ENCODE measurements at places on chromosomes 12 and 14.

DNA sequence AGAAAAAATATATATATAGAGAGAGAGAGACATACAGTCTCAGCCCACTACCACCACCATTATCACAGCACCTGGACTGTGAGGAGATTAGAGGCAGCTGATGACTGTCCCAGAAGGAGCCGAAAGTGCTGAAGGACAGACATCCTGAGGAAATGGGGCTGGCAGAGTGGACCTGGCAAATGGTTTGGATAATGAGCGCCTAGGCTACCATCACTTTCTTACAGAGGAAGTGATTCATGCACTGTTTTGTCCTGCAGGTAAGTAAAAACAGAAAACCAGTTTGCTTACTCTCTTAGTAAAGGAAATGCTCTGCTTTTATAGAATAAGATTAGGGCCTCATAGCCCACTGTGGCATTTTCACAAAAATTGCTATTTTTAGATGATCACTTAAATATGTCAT lies 28.6 kb upstream of the DNM1L start:
- no peak for DNase-seq

DNA sequence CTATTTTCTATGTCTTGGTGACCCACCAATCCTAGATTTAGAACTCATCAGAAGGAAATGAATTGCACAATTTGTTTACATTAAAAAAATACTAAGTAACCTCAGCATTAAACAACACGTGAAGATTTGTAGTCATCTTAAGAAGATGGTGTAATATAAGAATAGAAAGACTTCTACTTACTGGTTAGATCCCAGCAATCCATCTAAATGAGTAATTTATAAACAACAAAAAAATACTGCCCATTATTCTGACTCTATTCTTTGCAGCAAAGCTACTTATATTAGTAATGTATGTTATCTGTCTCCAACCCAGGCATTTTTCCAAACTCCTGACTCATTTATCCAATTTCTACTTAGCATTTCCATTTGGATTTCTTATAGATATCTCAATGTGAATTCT lies 67.8 kb downstream of the CD163L1 start:
- DNase-seq: no peak

DNA sequence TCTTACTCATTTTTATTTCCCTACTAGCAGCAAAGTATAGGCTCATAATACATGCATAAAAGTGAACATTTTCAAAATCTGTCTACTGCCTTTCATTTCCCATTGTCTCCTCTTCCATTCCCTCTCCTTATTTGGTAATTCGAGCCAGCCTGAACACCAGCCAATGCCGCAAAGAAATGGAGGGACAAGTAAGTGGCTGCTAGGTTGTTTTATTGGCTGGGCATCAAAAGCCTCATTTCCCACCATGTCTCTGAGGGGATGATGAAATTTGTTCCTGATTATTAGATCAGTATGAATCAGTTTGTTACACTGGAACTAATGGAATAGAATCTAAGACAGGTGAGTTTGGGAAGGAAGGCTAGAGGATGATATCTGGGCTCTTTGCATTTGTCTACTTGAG lies 143.5 kb downstream of the KCNA5 start:
- DNase-seq: no peak

DNA sequence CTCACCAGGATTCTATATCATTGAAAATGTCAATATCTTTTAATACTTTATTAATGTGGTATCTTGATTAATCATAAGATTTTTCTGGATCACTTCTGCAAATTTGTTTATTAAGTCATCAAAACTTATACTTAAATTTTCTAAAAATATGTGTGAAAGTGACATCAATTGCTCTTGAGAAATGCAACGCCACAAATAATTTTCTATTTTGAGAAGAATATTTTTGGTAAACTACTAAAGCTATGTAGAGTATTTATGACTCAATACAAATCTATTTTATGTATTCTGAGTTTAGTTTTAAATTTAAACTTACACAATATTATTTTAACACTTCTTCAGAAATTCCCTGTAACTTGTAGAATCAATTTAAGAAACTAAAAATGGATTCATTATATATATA lies 263.3 kb downstream of the RASSF9 start:
- DNase-seq: no peak

DNA sequence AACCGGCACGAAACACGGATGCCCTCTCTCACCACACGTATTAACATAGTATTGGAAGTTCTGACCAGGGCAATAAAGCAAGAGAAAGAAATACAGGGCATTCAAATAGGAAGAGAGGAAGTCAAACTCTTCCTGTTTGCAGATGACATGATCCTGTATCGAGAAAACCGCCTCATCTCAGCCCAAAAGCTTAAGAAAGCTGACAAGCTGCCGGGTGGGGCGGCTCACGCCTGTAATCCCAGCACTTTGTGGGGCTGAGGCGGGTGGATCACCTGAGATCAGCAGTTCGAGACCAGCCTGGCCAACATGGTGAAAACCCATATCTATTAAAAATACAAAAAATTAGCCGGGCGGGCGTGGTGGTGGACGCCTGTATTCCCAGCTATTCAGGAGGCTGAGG lies 17.7 kb downstream of the OR6S1 start:
- no peak for DNase-seq

- DNase-seq: no peak
These were observed 5.2 kb downstream of the MPHOSPH9 start for GRCh38 chr12:123227581-123228258.

- DNase-seq: no peak
These were observed 39.1 kb upstream of the STAB2 start for GRCh38 chr12:103547929-103548328.

DNA sequence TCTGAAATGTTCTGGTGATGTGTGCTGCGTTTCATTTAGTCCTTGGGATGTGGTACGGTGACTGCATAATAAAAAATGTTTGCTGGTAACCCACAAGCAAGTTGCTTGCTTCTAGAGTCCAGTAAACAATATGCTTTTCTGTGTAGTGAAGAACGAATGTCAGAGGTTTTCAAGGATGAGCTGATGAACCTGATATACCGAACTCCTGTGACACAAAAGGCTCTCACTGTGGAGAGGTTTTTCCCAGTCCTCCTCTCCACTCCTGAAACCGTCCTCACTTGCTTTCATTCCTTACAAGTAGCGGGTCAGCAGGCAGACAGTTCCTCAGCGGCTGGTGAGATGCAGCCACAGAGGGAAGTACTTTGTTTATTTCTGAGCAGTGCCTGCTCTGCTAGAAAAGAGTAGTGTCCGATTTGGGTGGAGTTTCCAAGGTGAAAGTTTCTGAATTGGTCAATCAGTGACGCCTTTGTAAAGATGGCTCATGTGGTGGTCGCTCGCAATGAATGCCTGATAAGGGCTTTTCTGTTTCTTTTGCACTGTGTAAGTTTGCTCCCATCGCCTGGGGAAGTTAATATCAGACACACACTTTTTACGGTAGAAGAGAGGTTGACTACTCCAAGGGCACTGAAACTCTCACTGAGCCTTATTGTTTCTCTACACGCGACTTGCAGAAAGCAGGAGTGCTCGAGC lies 3.0 kb downstream of the ETV6 start:
- peak; percentile 35 for DNase-seq

- no peak for DNase-seq
These were observed 15.2 kb downstream of the RASSF3 start for GRCh38 chr12:64625243-64626077.

- DNase-seq: peak; percentile 72
These were observed 37.0 kb downstream of the ZFHX2 start for GRCh38 chr14:23514644-23514957.

DNA sequence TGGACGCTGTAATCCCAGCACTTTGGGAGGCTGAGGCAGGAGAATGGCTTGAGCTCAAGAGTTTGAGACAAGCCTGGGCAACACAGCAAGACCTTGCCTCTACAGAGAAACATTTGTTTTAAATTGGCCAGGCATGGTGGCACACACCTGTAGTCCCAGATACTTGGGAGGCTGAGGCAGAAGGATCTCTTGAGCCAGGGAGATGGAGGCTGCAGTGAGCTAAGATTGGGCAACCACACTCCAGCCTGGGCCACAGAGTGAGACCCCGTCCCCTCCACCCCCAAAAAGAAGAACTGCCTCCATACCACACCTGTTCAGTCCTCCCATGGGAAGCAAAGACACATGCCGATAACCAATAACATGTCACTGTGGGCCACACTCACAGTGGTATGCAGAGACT lies 19.2 kb downstream of the CCDC85C start:
- DNase-seq: no peak

DNA sequence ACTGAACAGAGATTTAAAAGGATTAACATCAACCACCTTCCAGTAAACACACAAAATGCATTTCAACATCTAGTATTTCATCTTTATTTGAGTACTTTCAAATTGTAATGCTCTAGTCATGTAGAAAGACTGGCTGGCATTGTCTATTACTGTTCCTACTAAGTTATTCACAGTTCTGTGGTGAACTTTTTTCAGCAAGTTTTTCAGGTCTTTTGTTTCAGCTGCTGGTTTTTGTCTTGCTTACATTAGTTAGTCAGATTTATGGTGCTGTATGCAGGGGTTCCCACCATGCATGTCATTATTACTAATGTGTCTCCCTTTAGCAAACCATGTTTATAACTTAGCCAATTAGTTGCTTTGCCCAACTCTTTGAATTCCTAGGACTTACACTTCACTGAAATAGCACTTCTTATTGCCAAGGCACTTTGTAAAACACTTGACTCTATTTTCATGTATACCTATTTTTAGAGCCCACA lies 253.4 kb upstream of the KITLG start:
- no peak for DNase-seq

DNA sequence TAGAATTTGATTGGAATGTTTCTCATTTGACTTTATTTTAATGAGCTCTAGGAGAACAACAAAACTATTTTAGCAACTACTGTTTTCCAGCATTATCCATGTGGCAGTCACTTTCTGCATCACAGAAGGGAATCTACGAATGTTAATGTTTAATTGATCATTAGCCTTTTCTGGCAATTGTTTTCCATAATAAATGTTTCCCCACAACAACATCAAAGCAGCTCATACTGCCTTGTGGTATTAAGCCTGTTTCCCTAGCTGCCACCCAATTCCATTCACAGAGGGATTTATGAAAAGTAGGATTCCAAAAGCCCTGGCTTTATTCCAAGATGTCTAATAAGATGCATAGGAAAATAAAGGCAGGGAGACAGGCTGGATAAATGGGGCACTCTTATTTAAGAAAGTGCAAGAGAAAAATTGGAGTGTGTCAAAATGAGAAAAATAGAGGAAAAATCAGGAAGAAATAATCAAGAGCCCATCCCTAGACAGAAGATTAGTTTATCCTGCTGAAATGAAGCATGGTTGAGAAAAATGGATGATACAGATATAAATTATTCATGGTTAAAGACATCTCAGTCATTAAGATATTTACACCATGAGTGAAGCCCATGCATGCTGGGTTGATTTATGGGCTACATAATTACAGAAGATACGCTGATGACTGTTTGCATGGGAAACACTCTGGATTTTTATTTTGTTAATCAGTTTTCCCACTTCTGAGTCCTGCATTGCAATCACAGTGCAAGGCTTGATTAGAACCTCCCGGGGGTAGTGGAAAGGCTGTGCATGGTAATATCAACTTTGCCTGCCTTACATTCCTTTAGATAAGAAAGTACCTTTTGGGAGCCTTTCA lies 180.3 kb downstream of the HELB start:
- DNase-seq: no peak

- no peak for DNase-seq
These were observed 5.7 kb downstream of the GNG2 start for GRCh38 chr14:51865953-51866747.

GRCh38 chr14:82067221-82067875 lies 533.7 kb upstream of the SEL1L start:
- no peak for DNase-seq

GRCh38 chr14:74636424-74637177 lies 24.6 kb upstream of the LTBP2 start:
- no peak for DNase-seq

- no peak for DNase-seq
These were observed 184.8 kb downstream of the SLC16A7 start for GRCh38 chr12:59780605-59781135.

- DNase-seq: peak; percentile 22
These were observed 15.6 kb upstream of the C14orf180 start for GRCh38 chr14:104563742-104564615.

GRCh38 chr12:113854385-113855142 lies 111.6 kb downstream of the RBM19 start:
- no peak for DNase-seq

DNA sequence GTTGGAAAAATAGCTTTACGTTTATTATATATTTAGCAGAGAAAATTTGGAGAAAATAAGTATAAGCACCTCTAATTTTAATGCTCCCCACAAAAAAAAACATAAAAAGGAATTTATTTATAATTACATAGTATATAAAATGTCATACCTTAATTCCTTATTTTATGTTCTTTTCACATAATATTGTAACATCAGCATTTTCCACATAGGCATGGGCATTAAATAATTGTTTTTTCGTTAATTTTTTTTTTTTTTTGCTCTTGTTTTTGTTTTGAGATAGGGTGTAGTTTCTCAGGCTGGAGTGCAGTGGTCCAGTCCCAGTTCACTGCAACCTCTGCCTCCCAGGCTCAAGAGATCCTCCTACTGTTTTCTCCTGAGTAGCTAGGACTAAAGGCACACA lies 329.8 kb upstream of the FOXG1 start:
- DNase-seq: no peak

GRCh38 chr14:92462568-92462967 lies 51.0 kb upstream of the RIN3 start:
- no peak for DNase-seq

DNA sequence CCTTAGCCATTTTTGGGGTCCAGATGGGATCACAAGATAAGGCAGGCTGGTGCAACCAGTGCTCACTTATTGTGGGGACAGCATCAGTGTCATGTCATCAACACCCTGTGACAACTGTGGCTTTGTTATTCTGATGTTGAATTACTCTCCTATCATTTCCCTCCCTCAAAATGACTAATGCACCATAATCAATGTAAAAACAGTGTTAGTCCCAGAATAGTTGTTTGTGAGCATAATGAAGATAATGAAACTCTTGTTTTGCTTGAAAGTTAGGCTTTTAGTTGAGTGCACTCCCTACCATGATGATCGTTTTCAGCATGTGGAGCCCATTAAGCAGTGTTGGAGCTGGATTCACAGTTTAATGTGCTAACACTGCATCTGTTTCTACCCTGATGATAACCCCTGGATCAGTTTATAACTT lies 151.4 kb downstream of the TMTC2 start:
- DNase-seq: no peak

DNA sequence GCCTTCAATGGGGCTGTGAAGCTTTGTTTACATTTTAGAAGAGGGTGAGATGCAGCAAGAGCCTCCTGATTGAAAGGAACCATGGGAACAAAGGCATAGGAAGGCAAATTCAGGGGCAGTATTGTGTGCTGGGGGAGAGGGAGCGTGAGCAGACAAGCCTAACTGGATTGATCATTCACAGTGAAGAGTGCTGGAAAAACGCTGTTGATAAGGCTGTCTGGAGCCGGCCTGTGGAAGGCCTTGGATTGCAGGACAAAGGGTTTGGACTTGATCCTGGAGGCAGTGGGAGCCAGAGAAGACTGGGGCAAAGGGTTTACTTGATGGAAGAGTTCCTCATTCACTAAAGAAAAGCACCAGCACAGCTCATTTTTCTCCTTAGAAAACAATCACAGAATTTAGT lies 160.5 kb downstream of the PAH start:
- no peak for DNase-seq

DNA sequence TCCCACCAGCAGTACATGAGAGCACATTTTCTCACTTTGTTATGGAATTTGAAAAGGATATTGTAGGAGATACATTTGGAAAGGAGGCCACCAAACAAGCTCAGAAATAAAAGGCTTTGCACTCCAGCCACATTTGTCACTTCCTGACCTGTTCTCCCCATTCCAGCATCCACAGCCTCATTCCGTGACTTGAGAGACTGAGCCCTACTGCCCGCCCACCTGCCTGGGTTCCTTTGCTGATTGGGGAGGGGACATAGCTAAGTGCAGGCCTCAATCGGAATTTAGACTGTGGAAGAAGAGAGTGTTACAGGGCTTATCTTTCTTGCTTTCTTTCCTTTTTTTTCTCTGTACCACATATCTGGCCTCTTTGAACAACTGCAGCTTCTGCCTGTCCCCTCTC lies 735.4 kb upstream of the TMEM132C start:
- no peak for DNase-seq
